GM23248 (cell line): ENCODE measurements at places on chromosomes 3 and 15.

DNA sequence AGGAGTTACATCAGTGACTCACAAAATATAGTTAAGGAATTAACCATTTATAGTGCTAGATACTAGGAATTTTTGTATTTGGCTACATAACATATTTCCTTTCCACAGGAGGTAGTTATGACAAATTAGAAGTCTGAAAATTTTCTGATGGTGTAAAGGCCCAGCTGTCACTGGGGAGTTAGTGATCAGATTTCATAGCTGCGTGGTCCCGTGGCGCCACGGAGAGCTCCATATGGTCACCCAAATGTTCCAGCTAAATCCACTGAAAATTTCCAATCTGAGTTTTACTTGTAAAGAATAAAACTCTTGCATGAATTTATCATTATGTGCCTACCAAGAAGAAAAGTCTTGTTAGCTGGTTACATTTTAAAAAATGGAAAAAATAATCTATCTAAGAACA lies 368.9 kb upstream of the PLSCR5 start:
- DNase-seq, result no peak

DNA sequence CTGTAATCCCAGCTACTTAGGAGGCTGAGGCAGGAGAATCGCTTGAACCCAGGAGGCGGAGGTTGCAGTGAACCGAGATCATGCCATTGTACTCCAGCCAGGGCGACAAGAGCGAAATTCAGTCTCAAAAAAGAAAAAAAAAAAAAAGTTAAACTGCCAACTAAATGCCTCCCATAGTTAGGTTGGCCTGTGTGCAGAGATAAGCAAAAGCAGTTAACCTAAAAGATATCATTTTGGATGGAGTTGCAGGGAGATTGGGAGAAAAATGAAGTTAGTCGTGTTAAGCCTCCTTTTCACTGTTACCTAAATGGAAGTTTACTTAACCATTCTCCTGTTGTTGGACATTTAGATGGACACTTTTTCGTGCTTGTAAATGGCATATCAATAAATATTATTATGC lies 11.4 kb upstream of the FETUB start:
- DNase-seq, result no peak

DNA sequence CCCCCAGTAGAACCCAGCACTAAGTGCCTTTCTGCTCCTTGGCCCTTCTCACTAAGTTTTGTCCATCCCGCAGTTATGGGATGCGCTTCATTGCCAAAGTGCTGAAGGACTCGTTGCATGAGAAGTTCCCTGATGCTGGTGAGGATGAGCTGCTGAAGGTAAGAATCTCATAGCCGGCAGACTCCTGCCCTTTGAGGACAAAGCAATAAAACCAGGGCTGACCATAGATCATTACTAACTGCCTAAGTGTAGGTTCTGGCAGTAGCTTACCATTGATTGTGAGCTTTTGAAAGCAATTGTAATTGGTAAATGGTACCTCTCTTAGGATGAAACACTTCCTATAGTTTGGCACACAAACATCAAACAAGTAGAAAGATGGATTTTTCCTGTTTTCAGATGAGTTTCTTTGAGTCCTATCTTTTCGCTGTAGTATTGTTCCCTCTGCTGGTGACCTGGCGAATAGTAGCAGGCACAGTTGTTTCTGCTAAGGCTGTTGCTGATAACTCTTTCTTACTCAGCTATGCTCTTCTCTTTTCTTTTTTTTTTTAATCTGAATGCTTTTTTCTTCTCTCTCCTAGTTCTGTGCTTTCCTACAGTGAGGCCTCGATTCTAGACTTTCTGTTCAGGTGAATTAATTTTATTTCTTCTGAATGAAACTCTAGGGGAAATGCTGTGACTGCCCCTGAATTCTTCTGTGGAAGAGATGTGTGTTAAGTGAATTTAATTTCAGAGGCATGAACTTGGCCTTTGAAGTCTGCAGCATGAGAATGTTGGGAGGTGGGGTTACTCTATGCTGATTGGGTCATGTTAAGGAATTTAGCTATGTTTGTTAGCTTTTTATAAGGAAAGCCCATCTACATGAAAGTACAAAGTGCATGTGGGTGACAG lies 47.4 kb upstream of the CRTC3 start:
- DNase-seq, result peak; percentile 67

- no peak for DNase-seq
Observed at GRCh38 chr3:50230104-50230793, 5.8 kb upstream of the GNAI2 start.
